Sigmoid colon (tissue), 7 donors: ENCODE measurements at places on chromosomes 1 and 21. TPM values are rescaled to one million over a fixed set of nuclear protein-coding genes. Genes with fewer than 3 reads are reported as not detected.

DNA sequence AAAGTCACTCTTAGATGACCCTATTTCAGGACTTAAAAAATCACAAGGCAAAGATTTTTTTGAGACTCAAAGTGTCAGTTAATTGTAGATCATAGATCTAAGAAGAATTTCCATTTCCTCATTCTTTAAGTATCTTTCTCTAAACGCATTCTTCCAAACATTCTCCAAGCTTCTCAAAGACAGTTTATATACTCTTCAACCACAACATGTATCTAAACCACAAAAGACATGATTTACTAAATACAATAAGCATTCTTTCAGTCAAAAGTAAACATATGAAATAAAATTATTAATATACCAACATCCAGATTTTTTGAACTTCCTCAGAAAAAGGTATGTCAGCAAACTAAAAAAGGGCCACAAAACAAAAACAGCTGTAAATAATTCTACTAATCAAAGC, 24.4 kb downstream of the RC3H1 start:
- no peak for DNase-seq

DNA sequence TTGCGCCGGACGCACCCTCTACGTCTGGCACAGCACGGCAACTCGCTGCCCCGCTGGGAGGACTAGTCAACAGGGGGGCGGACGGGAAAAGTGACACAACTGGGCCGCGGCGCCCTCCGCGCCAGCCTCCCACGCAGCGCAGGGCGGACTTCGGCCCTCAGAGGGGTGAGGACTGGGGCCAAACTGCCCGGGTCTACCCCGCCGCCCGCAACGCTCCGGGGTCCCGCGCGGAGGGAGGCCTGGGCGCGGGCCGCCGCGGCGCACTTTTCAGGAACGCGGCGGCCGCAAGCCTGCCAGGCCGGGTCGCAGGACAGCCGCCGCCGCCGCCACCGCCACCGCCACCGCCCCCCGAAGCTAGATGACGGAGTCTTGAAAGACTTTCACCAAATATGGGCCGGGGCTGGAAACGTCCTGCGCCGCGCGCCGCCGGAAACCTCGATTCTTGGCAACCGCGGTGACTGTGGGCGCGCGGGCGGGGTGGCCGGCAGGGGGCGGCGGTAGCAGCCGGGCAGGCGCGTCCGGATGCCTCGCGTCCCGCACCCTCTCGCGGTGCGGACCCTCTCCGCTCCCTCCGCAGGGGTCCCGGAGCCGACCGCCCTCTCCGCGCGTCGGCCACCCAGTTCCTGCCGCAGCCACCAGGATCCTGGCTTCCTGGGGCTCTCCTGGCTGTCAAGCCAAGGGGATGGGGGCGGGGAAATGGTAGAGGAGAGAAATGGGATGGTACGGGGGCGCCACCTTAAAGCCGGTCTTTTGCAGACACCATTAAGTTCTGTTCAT, 3.7 kb upstream of the CCN1 start:
- peak; percentile 96 for DNase-seq

DNA sequence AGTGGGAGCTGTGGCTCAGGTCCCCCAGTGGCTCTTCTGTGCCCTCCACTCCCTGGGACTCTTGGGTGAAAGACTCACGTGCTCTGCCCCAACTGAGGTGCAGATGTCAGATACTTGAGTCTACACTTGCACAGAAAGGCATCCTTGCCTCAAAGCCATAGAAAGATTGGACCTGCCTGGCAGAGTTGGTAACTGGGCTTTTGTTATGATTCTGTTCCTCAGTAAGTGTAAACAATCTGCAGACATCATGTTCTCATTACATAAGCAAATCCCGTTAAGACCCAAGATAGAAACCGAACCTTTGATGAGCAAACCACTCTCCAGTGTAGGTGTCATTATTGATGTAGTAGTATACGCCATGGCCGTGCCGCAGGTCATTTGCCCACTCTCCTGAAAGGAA, 10.0 kb downstream of the RSPH1 start:
- DNase-seq: no peak

Gene UQCRHL
- 2.2 TPM for total RNA-seq

Gene TRIM67
- total RNA-seq: 0.36 TPM
